ENCODE measurements at places on chromosomes 11 and 22.

DNA sequence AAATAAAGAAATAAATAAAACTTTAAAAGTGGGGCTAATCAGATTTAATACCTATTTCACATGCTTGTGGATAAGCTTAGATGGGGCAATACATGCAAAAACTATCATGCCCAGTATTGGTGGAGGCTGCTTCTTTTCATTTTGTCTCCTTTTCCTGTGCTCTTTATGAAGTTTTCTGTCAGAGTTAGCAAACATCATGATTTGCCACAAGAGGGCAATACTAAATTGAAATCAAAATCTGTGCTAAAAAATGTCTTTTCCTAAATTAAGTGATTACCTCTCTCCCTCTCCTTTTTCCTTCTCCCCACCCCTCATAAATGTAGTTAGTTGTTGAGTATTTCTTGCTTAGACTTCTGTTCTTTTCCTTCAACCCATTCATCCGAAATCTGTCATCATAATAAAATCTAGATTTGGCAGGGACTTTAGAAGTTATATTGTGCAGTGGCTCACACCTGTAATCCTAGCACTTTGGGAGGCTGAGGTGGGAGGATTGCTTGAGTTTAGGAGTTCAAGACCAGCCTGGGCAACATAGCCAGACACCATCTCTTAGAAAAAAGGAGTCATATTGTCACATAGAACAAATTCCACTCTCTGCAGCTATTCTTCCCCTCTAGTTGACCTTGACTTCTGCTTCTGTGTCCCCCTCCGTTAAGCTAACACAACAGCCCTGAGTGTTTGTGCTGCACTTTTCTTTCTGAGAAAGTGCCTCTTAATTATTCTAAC, 4.7 kb upstream of the ARHGAP42 start:
- no peak for DNase-seq

DNA sequence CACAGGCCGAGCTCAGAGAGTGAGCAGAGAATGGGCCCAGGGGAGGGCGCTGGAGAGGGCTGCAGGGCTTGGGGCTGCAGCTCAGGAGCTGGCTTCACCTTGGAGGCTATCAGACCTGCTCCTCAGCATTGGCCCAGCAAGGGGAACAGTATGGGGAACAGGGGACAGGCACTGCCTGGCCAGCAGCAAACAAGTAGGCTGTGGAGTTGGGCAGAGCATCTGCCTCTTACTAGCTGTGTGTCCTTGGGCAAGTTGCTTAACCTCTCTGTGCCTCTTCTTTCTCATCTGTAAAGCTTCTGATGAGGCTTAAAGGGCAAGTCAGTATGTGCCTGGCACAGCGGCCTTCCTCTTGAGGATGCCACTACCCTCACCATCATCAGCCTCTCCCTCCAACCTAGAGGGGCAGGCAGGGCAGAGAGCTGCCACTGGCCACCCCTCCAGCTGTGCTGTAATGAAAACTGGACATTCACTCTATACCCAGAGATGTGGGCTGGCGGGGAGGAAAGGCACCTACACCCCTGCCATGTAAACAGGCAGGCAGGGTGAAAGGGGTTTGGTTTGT, 7.5 kb upstream of the CDKN1C start:
- DNase-seq = no peak

DNA sequence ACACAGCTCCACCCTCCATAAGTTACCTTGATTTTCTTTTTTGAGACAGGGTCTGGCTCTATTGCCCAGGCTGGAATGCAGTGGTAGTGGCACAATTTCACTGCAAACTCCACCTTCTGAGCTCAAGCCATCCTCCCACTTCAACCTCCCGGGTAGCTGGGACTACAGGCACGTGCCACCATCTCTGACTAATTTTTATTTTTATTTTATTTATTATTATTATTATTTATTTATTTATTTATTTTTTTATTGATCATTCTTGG, 9.6 kb downstream of the RPS3 start:
- no peak for DNase-seq

DNA sequence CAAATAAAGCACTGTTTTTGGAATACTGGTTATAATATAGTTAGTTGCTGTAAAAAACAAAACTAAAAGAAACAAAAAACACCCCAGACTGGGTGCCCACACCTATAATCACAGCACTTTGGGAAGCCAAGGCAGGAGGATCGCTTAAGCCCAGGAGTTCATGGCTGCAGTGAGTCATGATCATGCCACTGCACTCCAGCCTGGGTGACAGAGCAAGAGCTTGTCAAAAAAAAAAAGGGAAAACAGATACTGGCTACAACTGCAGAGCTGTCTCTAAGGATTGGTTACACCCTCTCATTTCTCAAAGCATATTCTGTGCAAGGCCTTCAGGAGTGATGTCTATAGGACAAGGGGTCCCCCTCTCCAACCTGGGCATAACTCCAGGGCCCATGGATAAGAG, 14.6 kb upstream of the STK33 start:
- DNase-seq = no peak

DNA sequence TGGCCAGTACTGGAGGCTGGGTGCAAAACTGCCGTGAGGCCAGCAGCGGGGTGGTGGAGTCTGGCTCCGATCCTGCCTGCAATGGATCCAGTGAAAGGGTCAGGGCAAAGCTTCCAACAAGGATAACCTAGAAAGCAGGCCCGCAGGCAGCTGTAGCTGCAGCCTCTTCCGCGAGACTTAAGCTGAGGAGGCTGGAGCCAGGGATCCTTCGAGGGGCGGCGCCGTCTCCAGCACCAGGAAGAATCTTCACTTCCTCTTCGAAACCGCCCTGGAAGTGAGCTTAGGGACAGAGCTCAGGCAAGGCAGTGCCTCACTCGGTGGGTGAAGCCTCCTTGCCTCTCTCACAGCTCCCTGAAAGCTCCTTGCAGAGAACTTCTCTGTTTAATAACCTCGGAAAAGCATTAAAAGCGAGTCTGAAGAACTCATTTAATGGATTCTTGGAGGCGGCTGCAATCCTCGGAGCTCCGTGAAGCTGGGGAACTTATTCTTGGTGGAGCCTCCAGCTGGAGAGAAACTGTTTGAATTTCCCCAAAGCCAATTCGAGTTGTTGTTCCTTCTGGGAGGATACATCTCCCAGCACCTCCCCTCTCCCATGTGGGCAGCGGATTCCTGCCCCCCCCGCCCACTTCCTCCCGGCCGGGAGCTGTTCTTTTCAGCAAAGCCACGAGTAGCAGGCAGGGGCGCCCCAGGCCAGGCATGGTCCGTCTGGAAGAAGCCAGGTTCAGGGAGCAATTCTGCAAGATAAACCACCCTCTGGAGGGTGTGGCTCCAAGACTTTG, 169.9 kb downstream of the CTTN start:
- no peak for DNase-seq

DNA sequence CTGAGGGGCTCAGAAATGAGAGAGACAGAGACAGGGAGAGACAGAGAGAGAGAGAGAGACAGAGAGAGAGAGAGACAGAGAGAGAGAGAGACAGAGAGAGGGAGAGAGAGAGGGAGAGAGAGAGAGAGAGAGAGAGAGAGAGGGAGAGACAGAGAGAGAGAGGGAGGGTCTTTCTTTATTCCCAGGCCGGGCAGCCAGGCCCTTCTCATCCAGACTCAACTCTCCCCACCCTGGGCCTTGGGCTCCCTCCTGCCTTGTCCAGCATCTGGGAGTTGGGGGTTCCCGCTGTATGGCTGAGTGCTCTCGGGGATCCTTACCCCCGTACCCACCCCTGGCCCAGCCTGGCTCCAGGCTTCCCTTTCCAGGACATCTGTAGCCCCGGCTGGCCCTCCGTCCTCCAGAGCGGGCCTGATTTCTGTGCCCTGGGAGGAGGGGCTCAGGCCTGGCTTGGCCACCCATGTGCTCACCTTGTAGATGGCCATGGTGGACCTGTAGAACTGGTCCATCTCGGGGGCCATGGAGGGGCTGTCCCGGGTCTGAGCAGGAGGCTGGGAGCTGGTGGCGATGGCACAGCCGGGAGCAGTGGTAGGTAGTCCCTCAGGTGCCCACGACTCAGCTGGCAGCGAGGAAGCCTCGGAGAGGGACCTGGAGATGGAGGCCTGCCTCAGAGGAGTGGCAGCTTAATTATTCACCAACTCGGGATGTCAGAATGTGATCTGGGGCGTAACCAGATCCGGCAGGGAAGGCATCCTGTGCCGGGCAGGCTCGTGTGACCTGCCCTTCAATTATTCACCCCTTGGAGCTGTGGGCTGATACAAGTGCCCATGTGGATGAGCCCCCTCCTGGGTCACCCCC, at the start of gene BAIAP2L2:
Gene BAIAP2L2, minus strand, starts transcription at position 677 of the 855 bp plus-strand sequence. Its CDS starts 159 bp downstream, at position 518.
- no peak for DNase-seq

GRCh38 chr11:46130286-46130940, 9.2 kb upstream of the PHF21A start:
- DNase-seq = no peak

- DNase-seq = no peak
Measured at GRCh38 chr11:108715239-108715638, 50.4 kb downstream of the DDX10 start.

GRCh38 chr11:27592098-27592780, 85.7 kb upstream of the LIN7C start:
- DNase-seq = no peak

GRCh38 chr11:126339073-126339862, 16.2 kb upstream of the ST3GAL4 start:
- no peak for DNase-seq

DNA sequence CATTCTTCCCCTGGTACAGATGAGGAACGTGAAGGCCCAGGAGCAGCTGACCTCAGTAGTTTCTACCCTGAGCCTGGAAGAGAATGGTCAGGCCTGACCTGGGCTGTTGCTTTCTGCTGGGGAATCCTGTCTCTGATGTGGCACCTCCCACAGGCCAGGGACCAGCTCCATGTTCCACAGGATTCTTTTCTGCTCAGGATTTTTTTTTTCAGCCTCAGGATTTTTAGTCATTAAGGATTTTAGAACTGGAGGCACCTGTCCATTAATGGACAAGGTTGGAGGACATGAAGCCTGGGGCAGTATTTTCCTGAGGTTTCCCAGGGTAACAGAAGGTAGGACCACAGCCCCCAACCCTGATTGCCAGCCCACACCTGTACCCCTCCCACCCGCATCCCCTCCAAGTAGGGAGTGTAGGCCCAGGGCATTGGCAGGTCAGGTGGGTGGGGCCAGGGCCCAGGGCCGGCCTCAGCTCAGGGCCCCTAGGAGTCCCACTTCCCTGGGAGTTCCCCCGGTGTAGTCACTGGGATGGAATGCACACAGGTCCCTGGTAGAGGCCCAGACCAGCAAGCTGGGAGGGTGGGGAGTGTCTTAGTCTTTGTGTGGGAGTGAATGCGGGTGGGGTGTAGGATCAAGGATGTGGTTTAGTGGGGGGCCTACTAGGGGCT, 16.1 kb downstream of the BIK start:
- no peak for DNase-seq

DNA sequence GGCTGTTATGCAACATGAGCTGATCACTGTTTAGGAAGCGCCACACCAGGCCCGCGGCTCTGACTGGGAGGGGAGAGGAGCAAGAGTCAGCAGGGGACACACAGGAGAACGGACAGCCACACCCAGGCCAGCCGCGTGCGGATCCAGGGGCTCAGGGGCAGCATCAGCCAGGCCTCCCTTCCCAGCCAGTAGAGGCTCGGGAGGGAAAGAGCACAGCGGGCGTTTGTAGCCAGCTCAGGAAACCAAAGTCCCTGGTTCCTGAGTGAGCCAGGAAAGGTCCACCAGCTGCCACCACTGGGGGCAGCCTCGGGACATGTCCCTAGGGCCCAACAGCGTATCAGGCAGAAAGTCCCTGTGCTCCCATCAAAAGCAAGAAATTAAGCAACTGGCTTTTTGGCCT, 71.8 kb upstream of the PITPNB start:
- no peak for DNase-seq

- DNase-seq = no peak
Measured at GRCh38 chr11:109972181-109972715, 120.9 kb upstream of the ZC3H12C start.

DNA sequence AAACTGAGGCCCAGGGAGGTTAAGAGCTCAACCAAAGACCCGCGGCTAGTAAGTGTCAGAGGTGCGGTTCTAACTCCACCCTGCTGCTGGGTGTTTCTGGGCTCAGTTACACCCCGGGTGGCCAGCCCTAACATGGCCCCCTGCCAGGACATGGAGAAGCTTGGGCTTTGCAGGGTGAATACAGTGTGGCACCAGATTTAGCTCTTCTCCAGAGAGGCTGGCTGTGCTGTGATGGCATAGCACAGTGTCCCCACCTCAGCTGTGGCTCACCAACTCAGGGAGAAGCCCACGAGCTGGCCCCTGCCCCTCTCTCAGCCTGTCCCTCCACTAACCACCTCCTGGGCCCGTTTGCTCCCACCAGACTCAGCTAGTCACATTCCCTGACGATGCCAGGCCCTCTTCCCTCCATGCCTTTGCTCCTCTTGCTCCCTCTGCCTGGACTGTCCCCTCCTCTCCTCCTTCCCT, 7.0 kb downstream of the UCP3 start:
- no peak for DNase-seq

DNA sequence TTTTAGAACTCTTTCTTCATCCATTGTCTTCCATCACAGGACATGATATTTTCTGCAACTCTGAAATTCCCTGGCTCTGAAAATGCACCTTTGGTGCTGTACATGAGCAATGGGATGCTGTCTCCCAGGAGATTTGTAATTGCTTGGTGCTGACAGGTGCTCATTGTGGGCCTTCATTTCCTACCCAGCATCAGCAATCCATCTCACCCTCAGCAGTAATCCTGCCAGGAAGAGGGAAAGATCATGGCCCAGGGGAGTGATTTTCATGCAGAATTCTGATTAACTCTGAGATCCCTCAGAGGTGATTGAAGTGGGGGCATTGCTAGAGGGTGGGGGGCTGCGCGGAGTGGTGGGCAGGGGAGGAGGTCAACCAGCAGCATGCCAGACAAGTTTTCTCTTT, 651.7 kb downstream of the NELL1 start:
- DNase-seq = no peak

DNA sequence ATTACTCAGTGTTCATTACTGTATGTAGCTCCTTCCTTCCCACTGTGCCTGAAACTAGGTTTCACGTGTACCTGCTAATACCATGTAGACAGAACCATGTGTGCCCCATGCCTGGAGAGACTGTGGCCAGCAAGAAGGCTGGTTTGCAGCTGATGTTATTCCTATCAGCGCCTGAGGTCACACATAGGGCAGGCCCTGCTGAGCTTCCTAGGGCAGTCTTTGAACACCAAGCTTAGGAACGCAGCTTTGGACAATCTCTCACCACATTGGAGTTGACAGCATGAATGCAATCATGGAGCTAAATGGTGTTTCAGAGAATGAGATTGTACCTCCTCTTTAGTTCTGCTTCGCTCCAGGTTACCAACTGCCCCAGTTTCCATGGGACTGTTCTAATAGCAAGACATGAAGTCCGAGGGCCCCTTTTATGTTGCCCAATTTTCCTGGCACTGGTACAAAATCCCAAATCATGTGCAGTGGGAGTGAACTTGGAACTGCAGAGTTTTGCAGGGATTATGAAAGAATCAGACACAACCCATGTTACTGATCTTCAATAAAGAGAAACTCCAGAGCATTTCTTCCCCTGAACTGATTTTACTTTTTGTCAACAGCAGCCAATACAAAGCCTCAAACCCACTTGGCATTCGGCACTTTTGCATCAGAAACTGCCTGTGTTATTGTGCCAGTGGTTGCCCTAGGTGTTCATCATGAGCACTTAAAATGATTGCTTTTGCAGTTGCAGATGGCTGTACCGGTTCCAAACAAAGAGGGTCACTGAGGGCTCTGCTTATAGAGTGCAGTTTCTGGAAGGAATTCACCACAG, 154.2 kb upstream of the TTC12 start:
- no peak for DNase-seq
